ENCODE measurements at places on chromosomes 7 and 10. TPM values are rescaled to one million over a fixed set of nuclear protein-coding genes. Genes with fewer than 3 reads are reported as not detected.

The XRCC2 gene
- 0.66 TPM for polyA plus RNA-seq

The SYT15 gene
- 0.17 TPM for polyA plus RNA-seq

- DNase-seq, result no peak
Measured at GRCh38 chr7:48300301-48300700, 129.0 kb downstream of the ABCA13 start.

- no peak for DNase-seq
Measured at GRCh38 chr10:106734220-106734619, 430.3 kb downstream of the SORCS1 start.

The BTBD16 gene
- polyA plus RNA-seq, result not detected

DNA sequence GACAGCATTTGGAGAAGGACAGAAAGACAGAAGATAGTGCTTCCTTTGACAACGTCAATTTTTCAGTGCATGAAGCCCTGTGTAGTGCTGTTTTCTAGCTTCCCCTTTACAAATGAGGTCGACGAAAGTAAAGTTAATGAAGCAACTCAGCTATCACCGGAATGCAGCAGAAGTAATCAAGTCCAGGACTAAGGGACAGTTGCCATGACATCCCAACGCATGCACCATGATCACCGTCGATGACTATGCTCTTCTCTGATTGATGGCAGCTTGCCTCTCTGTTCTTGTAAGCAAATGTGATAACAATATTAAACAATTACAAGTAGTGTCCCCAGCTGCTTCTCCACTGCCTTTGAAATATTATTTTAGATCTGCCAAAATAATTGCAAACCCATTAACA lies 205.8 kb downstream of the FRMD4A start:
- DNase-seq, result no peak

DNA sequence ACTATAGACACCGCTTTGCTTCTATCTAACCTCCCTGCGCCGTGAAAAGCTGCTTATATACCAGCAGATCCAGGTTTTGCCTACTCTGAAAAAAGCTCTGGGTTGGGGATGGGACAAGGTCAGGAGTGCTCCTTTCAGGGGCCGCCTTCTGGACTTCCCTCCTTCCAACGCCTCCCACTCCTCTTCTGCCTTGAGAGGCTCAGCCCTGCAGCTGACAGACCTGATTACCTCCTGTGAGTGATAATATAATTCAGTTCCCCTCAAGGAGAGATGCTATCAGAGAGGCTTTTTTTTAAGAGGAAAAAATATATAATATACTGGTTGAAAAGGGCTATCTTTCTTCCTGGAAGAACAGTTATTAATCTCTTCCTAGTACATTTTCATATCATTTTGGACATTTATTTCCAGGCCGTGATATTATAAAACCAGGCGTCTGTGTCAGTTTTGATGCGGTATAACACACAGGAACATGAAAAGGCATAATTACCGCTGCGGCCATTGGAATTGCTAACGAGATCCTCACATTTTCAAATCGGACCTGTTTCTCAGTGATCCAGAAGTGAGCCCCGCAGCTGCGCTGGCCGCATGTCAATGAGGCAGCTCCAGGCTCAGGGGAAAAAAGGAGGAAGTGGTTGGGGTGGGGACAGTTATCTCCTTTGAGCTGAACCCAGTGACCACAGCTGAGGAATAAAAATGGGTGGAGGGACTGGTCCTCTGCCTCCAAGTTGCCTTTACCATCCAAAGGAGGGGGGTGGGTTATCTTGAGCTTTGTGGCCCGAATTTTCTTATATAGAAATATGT lies 457.1 kb downstream of the TYW1 start:
- no peak for DNase-seq

The ENTPD1 gene
- polyA plus RNA-seq, result 17.6 TPM

The IRF5 gene
- 91.3 TPM for polyA plus RNA-seq

GRCh38 chr10:55369670-55370420 lies 568.8 kb upstream of the PCDH15 start:
- no peak for DNase-seq

DNA sequence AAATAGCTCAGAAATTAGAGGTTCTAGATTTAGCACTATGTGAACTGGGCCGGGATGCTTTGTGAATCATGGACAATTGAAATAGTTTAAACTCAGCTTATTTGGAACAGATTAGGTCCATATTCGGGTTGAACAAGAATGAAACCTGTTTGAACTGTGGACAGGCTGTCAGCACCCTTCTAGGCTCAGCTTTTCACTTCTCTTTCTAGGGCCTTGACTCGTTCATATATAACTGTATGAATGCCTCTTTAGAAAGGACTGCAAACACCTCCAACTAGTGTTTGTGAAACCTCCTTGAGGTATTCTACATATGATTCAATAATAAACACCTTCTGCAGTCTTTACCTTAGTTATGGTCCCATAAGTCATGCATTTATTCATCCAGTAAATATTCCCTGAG lies 115.6 kb downstream of the REEP3 start:
- DNase-seq, result no peak

The DUS4L gene
- polyA plus RNA-seq, result 4.1 TPM

- no peak for DNase-seq
Measured at GRCh38 chr10:18647151-18647550, 4.2 kb downstream of the NSUN6 start.

Data from B cell (primary cell).